ENCODE measurements at places on chromosomes 7 and 10. TPM values are rescaled to one million over a fixed set of nuclear protein-coding genes. Genes with fewer than 3 reads are reported as not detected.

Gene BHLHA15
- 1.4 TPM for total RNA-seq

Gene MAP3K8
- 12.3 TPM for total RNA-seq

Gene GARS1
- total RNA-seq: 306 TPM

Gene EVX1
- not detected for total RNA-seq

Gene GIMAP4
- 0.33 TPM for total RNA-seq

Gene GATA3
- not detected for total RNA-seq

Gene ZNF853
- 0.99 TPM for total RNA-seq

Data from smooth muscle cell of the pulmonary artery (primary cell).